Stimulated activated CD4-positive, alpha-beta T cell treated with anti-CD3 and anti-CD28 coated beads, Interleukin-15, amount 100 ng/mL, for 1 hour (primary cell): ENCODE measurements at places on chromosomes 7 and 10.

GRCh38 chr7:20376796-20377195 lies 46.1 kb downstream of the ITGB8 start:
- no peak for DNase-seq

DNA sequence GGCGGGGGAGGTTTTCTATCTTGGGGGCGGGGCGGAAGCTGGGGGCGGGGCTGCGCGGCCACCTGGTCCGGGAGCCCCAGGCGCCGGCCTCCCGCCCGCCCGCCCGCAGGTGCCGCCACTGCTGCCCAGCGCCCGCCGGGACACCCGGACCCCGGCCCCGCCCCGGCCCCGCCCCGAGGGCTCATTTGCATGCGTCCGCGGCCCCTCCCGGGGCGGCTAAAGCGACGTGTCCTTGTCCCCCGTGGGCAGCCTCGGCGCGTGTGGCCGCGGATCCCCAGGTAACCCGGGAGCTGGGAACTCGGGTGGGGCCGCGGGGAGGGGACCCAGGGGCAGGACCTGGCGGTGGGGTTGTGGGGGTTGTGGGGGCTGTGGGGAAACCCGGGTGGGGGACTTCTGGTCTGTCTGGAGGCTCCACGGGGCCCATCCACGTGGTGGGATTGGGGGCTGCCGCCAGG lies at the start of gene BHLHA15:
BHLHA15 (plus strand) TSS at position 219 of the 455 bp plus-strand sequence. CDS start 871 bp downstream, outside the sequence.
- no peak for DNase-seq

DNA sequence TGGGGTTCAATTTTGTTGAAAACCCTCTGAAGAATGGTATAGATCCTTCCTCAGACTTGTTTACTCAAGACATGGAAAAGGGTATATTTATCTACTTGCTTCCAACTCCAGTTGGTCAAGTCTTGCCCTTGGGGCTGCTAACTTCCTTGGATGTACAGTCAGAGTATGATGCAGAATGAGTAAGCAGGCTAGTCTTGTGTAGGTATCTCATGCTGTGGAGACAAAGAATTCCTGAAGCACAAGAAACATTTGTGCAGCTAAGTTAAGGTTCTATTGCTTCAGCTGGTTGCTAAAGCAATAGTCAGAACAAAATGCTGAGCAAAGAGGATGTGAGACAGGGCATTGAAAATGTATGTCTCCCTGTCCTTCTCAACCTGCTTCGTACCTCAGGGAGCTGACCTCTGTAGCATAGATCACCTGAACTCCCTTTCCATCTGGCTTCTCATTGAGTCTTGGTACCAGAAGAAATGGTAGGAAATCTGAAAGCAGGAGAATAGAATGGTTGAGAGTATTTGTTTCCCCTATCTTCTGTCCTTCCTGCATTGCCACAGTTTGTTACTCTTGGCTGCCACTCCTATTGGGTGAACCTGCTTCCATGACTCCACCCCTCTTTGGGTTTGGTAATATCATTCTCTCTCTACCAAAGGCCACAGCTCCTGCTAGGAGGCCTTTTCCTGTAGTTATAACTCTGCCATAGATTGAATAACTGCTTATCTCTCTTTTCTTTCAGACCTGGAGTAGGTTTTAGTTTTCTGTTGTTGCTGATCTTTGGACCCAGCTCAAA lies 346.0 kb downstream of the PHF14 start:
- no peak for DNase-seq

- DNase-seq: no peak
These were observed 76.7 kb downstream of the GPR26 start for GRCh38 chr10:123742751-123743440.
